ENCODE measurements at places on chromosomes 4 and X.

DNA sequence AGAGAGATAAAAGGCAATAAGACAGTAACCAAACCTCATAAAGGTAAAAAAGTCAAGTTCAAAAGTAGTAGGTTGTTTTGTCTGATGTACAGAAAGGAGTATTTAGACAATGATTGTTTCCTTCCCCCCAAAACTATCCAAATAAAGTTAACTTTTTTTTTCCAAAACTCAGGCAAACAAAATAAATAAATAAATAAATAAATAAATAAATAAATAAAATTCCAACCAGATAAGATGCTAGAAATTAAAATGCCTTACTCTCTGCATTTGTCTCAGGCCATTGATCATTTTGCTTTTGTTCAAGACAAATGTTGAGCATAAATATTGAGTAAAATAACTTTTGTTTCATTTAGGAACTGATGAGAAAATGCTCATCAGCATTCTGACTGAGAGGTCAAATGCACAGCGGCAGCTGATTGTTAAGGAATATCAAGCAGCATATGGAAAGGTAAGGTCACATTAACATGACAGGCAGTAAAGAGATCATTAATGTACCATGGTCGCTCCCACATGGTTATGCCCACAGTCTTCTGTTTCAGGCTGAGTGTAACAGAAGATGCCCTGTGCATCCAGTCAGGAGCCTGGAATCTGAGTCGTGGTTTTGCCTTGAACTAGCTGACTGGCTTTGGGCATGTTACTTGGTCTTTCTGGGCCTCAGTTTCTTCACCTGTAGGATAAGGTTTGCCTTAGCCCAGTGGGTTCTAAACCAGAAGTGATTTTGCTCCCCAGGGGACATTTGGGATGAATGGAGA lies 27.3 kb downstream of the ANXA3 start:
- no peak for DNase-seq

DNA sequence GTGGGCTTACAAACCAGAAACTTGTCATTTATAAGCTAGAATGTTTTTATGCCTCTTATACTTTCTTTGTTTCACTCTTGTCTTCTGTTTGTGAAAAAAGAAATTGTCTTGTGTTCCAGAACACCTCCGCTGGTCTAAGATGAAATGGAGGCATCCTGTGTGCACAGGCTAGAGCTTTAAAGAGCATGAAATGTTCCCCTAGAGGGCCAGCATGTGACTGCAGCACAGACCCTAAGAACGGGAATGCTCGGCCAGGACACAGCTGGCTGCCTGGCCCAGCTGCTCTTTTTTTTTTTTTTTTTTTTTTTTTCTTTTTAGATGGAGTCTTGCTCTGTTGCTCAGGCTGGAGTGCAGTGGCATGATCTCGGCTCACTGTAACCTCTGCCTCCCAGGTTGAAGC lies 33.6 kb downstream of the SETD7 start:
- DNase-seq: no peak

DNA sequence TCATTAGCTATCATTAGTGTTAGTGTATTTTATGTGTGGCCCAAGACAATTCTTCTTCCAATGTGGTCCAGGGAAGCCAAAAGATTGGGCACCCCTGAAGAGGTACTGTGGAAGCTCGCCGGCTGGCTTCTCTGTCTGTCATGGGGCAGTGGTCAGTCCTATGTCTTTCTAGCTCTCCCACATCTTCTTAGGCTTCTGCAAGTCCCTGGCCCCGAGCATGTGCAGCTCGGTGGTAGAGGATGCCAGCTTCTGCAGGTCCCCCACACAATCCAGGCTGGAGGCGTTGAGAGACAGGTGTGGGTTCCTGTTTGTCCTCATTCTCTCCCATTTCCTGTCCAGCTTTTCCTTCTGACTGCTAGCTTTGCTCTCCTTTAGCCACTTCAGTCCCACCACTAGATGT lies 134.1 kb upstream of the NALF2 start:
- no peak for DNase-seq

DNA sequence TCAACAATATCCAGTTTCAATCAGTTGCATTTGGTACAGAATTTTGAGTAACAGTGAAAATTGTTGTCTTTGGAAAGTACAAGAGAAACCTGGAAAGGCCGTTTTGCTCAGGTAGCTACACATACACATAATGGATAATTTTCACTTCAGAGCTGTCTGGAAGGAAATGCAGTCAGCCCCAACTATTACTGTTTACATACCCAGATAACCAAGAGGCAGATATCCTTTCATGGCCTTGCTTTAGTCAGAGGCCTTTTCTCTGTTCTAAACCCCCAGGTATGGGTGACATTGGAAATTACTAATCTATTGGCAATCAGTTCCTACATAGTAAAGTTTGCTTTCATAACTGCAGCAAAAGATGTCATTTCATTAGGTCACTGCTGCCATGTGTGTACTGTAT lies 244.9 kb upstream of the EMCN start:
- DNase-seq: no peak

GRCh38 chrX:9376111-9376510 lies 88.7 kb upstream of the TBL1X start:
- DNase-seq: no peak

DNA sequence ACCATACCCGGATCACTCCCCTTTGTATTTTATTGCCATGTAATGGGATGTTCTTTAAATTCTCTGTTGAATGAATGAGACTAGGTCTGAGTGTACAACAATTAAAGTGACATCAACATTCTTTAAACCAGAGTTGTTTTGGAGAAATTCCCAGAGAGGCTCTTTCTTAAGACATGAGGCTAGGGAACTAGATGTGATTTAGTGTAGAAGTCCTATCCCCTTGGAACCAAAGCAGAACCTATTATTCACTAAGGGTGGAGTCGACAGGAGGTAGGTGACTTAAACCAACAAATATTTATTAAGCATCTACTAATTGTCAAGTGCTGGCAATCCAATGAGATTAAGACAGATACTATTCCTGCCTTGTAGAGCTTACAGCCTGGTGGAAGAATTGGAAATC lies 1.7 kb downstream of the EIF1AX start:
- no peak for DNase-seq

GRCh38 chr4:188639479-188640100 lies 500.3 kb downstream of the TRIML1 start:
- DNase-seq: no peak

DNA sequence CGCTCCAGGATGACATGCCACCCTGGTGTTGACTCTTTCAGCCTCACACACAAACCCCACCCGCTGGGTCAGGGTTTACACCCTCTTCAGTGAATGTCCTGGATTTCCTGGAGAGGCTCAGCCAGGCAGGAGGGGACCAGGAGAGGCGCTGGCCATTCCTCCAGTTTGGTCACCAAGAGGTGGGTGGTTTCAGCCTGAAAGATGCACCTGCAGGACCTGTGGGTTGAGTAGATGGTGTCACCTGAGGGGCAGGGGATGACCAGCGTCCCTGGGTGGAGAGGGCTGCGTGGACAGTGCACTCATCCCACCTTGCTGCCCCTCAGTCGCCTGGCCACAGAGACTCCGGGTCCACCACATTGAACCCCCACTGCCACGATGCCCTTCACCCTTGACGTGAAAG lies 179.7 kb downstream of the ASMT start:
- DNase-seq: no peak

DNA sequence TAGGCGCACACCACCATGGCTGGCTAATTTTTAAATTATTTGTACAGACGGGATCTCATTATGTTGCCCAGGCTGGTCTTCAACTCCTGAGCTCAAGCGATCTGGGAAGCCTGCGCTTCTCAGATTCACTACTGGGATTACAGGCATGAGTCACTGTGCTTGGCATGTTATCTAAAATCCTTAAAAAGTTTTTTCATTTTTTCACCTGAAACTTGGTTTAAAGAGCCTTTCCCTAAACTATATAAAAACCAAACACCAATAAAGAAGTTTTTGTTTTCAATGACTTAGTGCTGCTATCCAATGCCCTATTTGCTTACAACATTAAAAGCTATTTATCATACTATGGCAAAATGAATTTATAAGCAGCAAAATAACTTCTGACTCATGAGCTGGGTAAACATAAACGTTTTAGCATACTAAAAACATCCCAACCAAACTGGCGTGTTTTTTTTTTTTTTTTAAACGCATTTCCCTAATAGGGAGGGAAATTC lies 127.8 kb downstream of the UBE2K start:
- DNase-seq: no peak

DNA sequence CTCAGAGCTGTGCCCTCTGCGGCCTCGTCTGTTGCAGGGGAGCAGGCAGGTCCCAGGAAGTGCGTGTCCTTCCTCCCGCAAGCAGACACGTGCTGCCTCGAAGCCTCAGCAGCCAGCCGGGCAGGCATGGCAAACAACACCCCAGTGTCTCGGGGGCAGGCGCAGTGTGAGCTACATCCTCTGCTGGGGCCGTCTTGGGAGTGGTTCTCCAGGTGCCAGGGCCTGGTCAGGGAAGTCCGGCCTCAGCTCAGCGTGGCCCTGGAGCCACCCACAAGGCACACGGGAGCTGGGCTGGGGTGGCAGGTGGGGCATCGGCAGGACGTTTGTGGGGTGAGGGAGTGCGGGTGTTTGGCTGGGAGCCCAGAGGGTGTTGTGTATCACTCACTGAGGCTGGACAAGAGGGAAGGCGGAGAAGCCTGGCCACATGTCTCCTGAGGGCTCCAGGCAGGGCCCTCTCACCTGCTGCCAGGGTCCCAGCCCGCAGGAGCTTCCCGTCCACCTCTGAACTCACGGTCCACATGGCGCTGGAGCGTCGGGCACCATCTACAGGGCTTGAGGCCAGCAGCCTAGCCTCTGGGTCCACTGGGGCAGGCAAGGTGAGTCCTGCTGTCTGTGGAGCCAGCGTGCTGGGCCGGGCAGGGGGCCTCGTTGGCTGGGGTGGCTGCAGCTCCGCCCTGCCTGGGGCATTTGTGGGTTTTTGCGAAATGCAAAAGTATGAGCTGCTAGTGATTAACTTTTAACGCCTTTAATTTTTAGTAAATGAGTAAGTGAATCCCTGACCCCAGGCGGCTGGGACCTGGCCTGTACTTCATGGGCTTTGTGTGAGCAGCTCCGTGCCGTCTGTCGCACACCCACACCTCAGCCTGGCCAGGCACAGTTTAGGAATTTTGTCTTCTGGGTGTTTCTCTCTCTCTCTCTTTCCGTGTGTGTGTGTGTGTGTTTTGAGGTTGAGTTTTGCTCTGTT lies 17.3 kb upstream of the UVSSA start:
- DNase-seq: no peak

DNA sequence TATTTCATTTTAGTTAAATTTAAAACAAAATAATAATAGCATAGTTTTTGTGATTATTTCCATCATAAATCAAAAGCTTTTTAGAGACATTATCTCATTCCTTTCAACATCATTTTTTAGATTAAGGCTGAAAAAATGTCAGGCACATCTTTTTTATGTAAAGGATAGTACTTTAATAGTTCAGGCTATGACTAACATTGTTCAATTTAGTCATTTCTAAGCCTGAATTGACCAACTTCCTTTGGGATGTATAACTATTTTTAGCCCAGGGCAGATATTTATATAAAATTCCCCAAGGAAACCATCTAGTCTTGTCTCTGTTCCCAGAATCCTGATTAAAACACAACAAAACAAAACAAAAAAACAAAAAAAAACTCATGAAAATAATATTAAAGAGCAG lies 145.6 kb upstream of the PCDH18 start:
- DNase-seq: no peak

GRCh38 chr4:82430964-82431745 lies 765 bp downstream of the ENOPH1 start:
- peak; percentile 52 for DNase-seq

- no peak for DNase-seq
These were observed 342.8 kb upstream of the BOD1L1 start for GRCh38 chr4:13970349-13970748.

- no peak for DNase-seq
These were observed 18.3 kb downstream of the SORBS2 start for GRCh38 chr4:185793716-185794115.

- no peak for DNase-seq
These were observed 31.1 kb upstream of the HPGDS start for GRCh38 chr4:94373752-94374151.

DNA sequence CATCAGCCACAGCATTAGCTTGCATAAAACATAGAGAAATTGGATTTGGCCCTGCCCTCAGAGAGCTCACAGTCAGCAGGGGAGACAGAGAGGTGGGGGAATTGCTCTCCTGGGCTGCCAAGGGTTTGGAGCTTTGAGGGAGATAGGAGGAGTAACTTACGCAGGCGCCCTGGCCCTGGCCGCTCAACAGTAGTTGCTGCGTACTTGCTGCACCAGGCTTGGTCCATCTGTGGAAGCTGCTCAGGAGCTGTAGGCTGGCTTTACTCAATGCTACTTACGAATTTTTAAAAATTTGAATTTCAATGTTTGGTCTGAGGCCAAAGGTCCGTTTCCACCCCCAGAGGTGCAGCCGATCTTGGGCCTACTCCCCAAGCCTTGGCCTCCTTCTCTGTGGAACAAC lies 83.3 kb downstream of the CPZ start:
- no peak for DNase-seq

Measured in putamen (tissue), 1 donor.